Cortex of kidney (tissue), 1 donor: ENCODE measurements at places on chromosomes 16 and 17.

DNA sequence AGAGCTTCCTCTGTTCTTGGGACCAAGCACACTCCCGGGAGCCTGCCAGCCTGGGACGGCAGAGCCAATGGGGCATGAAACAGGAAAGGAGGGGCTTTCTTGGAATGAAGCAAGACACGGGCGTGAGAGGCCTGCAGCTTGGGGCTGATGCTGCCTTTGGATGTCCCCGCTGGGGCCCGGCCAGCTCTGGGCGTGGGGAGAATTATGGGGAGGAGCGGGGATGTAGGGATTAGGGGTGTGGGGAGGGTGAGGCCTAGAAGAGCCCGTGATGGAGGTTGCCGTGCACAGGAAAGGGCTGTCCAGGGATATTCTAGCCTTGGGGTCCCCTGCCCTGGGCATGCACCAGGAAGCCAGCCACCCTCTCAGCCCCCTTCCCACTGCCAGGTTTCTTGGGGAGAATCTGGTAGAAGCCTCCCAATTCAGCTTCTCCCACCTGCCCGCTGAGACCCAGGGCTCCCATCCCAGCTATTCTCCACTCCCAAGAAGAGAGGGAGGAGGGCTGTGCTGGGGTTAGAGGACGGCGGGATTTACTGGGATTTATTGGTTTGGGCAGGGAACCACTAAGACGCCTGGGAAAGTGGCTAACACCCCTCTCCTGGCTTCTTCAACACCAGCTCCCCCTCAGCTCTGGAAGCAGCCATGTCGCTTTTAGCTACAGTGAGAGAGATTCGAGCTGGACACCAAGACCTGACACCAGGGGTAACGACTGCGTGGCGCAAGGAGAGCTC, 20.0 kb upstream of the NXPH3 start:
- no peak for DNase-seq

GRCh38 chr17:47978324-47978723, 7.4 kb downstream of the CDK5RAP3 start:
- DNase-seq, result no peak

- no peak for DNase-seq
Observed at GRCh38 chr17:61084260-61084659, 315.4 kb upstream of the TBX2 start.

DNA sequence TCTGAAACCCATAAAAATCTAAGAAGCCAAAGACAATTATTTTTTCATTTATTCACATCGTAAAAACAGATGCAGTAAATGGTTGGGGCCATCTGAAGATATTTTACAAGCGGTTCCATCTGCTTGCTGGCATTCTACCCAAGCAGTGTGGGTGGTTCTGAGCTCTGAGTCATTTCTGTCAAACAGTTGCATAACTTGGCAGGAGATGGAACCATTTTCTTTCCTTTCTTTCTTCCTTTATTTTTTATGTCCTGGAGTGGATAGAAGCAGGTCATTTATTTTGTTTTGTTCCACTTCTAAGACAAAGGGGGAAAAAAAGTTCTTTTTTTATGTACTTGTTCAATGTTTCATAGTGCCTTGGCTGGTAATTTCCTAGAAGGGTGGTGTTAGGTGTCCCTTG, 1151.9 kb upstream of the GOT2 start:
- no peak for DNase-seq

DNA sequence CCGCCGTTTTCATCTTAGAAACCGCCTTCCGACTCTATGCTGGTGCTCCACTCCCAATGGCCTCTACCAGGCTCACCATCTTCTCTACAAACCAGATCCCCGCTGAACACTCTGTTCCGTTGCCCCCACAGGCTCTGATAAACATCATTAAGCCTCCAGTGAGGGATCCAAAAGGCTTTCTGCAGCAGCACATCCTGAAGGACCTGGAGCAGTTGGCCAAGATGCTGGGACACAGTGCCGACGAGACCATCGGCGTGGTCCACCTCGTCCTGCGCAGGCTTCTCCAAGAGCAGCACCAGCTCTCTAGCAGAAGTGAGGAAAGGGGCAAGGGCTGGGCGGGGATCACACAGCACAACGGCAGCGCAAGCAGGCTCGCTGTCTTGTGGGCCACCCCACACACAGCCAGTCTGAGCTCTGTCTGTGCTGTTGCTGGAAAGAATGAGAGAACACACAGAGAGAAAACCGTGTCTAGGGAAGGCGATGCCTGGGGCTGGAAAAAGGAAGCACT, 33.5 kb upstream of the ENDOV start:
- DNase-seq, result no peak

- DNase-seq, result no peak
Observed at GRCh38 chr17:16940116-16940881, 31.6 kb downstream of the TNFRSF13B start.

GRCh38 chr17:78062596-78062995, 66.0 kb downstream of the TMC6 start:
- DNase-seq, result no peak

- DNase-seq, result no peak
Observed at GRCh38 chr16:21161211-21161610, 2.7 kb downstream of the LDAF1 start.

DNA sequence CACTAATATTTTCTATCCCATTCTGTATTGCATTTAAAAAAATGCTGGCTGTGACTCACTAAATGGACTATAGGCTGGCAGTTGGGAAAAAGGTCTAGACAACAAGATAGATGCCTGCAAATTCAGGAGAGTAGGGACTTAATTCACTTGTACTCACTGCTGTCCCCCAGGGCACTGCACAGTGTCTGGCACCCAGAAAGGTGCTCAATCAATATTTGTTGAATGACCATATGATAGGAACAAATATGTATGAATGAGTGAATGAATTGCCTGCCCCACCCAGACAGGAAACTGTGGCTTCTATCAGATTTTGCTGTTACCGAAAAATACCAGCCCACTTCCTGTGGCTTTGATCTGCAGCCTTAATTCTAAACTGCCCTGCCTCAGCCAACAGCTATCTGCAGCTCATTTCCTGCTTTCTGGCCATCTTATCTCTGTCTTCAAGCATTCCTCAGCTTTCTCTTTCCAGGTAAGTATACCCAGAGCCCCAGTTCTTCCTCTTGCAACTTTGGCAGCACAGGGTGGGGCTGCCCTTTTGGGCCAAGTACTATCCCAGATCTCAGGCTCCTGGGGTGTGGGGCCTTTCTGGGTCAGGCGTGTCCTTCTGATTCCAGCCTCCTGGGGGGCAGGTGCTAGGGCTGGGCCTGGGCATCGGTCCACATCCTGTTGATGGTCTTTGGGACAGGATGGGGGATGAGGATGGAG, 15.3 kb upstream of the TNS4 start:
- no peak for DNase-seq

DNA sequence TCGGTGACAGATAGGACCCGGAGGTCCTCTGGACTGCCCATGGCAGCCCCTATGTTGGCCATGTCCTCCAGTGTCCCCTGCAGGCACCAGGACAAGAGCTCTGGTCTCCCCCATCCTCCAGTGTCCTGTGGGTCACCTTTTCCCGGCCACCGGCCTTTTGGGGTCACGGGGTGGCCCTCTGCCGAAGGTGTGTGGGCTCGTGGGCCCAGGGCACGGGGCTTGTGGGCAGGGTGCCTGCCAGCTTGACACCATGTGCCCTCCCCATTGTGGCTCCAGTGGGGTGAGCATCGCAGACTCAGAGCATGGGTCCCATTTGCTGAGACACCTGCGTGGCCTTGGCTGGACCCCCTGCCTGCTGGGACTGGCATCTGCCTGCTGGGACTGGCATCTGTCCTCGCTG, 18.1 kb downstream of the GSE1 start:
- DNase-seq, result no peak

- no peak for DNase-seq
Observed at GRCh38 chr17:62017496-62017895, 47.6 kb downstream of the MED13 start.

DNA sequence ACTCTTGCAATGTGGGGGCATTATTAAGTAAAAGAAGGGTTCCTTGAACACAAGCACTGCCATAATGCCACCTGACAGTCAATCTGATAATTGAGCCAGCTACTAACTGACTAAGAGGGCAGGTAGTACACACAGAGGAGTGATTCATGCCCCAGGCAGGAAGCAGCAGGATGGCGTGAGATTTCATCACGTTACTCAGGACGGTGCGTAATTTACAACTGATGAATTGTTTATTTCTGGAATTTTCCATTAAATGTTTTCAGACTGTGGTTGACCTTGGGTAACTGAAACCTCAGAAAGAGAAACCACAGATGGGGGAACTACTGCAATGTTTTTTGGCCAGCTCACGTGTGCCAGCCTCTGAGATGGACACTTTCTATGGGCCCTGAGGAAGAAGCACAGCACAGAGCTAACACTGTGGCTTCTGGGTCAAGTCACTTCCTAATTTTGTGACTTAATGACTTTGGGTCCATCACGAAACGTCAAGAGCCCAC, 46.7 kb downstream of the C17orf67 start:
- no peak for DNase-seq

- no peak for DNase-seq
Observed at GRCh38 chr16:62038646-62039045, 2.4 kb upstream of the CDH8 start.

DNA sequence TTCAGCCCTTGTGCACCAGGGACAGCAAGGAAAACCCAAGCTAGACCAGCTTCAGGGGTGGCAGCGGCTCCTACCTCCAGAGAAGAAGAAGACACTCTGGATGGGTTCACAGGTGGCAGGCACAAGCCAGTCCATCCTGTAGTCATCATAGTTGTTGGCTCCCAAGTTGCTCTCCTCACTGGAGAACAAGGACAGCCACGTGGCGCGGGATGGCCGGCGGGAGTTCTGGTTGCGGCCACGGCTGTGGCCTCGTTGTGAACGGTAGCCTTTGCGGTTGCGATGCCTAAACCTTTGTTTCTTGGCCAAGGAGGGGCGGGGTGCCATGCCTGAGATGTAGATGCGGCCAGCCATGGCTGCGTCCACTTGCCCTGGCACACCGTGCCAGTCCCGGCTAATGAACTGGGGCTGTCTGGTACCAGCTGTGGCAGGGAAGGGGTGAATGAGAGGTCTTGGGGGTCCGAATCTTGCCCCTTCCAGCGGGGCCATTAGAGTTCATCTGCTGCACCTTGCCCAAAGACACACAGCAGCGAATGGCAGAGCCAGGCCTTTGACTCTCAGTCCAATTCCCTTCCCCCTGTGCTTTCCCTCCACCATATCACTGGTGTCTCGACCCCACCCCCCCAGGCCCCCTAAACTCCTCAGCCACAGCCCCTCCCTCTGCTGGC, 2.3 kb downstream of the VTN start:
- DNase-seq, result no peak

DNA sequence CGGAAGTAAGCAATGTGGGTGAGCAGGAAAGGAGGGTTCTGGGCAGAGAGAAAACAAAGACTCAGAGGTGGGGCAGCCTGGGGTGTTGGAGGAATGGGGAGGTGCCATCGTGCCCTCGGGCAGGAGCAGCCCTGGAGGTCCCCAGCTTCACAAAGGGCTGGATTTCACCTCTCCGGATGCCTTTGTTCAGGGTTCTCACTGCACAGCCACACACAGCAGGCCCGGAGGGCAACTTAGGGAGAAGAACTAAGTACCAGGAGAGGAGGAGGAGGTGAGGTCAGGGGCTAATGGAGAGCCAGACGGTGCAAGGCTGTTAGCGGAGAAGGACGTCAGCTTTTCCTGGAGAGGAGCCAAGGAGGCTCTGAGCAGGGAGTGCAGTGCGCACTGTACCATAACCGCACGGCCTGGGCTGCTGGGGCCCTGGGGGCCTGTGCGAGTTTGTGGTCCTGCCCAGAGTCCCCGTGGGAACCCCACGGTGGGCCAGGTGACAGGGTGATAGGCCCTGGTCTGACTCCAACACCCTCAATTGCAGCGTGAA, 9.3 kb downstream of the ARRB2 start:
- no peak for DNase-seq

GRCh38 chr17:61394630-61395408, 4.8 kb upstream of the TBX2 start:
- DNase-seq, result no peak

DNA sequence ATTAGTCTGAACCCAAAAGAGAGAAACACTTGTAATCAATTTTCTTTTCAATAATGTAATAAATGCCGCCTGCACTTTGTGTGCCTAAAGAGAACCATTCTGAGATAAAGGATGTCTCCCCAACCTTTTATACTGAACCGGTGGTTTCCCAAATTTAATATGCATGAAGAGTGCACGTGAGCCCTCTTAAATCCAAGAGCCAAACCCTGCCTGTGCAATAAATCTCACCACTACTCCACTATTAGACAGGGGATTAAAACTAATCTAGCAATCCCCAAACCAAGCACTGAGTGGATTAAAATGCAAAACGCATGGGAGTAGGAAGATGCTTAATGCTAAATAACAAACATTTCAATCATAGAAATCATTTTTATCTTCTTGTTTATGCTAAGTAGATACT, 351.0 kb upstream of the PSMD7 start:
- no peak for DNase-seq

DNA sequence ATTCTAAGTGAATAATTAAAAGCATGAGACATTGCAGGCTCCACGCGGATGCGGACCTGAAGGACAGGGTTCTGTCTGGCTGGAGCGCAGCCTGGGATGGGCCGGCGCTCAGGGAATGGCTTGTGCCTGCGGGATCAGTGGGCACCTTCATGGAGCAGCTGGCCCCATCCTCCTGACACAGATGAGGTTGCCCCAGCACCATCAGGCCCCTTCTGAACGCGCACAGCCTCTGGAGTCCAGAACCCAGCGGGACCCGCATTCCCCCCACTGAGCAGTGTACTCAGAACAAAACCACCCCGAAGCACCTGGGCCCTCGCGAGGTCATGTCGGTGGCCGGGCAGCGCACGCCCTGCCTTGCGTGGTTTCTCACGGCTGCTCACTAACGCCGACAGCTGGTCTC, 70.5 kb upstream of the CHMP6 start:
- no peak for DNase-seq

GRCh38 chr16:59973966-59974365, 1239.8 kb upstream of the GOT2 start:
- no peak for DNase-seq

- DNase-seq, result no peak
Observed at GRCh38 chr16:7268182-7268581, 64.5 kb upstream of the RBFOX1 start.

GRCh38 chr16:5722116-5722619, 624.6 kb upstream of the EEF2KMT start:
- DNase-seq, result no peak

- no peak for DNase-seq
Observed at GRCh38 chr16:48203974-48204824, 39.9 kb upstream of the LONP2 start.

- DNase-seq, result no peak
Observed at GRCh38 chr16:7211781-7212180, 120.9 kb upstream of the RBFOX1 start.

DNA sequence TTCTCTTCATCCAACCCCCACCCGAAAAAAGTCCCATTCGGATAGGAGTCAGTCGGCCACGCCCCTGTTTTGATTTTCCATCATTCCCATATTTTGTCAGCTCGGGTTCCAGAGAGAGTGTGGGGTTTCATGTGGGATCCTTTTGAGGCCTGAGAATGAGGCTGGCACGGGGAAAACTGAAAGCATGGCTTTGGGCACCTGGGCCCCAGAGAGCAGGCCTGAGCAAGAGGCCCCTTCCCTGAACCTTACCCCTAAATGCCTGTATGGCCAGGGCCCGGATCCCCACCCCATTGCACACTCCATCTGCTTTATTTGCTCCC, 4.6 kb upstream of the HOXB4 start:
- no peak for DNase-seq

- DNase-seq, result no peak
Observed at GRCh38 chr17:80382446-80382845, 32.5 kb upstream of the ENDOV start.
